ENCODE measurements at places on chromosomes 6 and 20. TPM values are rescaled to one million over a fixed set of nuclear protein-coding genes. Genes with fewer than 3 reads are reported as not detected.

KIF25 gene
- 0.07 TPM for total RNA-seq

PPARD gene
- total RNA-seq, result 5.9 TPM

ULBP1 gene
- total RNA-seq, result 1.1 TPM

DAAM2 gene
- 0.02 TPM for total RNA-seq

Measured in A549 treated with DMSO at 1 μM for 4 hours (cell line).